GM19239 (cell line): ENCODE measurements at places on chromosomes 7 and 10.
A peak's percentile ranks its signal among the peaks of the same experiment; 100 is the strongest.

GRCh38 chr10:3784510-3785250 is at the start of gene KLF6:
Gene KLF6 (minus strand): TSS chr10:3785209. CDS start chr10:3785014, 195 bp downstream.
- peak; percentile 48 for DNase-seq

- DNase-seq = no peak
Observed at GRCh38 chr7:5659584-5659983, 121.9 kb downstream of the RNF216 start.

- no peak for DNase-seq
Observed at GRCh38 chr10:119536508-119537025, 6.0 kb downstream of the RGS10 start.

GRCh38 chr10:97336446-97336845 is 1.9 kb upstream of the FRAT2 start:
- no peak for DNase-seq

- DNase-seq = no peak
Observed at GRCh38 chr7:71285571-71286145, 153.7 kb downstream of the GALNT17 start.

DNA sequence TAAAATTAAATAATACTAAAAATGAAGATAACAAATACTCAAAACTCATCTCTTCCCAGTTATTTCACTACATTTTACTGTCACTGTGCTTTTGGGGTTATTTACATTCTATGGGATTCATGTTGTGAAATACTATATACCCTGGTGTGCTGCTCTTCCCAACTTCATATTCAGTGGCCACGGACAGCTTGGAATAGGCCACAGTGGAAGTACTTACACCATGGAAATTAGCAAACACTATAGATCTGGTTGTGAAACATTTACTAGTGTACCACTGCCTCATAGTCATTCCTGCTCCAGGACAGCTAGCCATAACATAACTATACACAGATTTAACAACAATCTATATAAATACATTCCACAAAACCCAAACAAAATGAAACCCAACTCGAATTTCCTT is 21.2 kb upstream of the KDM7A start:
- no peak for DNase-seq

DNA sequence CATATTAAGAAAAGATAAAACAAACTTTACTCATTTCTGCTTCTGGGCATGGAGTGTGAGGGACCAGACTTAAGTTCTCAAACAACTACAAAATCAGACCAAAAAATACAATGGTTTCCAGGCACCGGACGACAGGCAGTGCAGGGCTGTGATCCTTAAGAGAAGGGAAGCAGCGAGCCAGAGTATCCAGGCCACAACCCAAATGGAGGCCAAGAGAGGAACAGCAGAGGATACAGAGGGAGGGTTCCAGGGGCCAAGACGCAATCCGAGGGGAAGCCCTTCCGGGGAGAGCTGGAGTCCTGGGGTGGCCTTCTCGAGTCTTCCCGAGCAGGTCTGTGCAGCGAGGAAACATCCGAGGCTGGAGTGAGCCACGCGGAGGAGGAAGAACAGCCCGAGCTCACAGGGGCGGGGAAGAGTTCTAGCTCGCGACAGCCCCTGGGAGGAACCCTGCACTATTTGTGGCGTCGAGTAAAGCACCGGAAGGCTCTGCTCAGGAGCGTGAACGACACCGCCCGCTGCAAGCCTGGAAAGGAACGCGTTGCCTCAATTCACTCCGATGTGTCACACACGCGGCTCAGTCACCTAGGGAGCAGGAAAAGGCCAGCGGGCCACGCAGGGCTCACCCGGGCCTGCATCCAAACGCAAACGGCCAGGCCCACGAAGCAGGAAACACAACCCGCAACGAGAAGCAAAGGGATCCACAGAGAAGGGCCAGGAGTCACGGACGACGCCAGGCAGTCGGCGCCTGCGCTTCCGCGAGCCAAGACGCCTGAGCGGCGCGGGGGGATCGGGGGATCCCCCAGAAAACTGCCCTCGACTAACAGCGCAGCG is 933 bp upstream of the RNF32 start:
- DNase-seq = no peak

- DNase-seq = no peak
Observed at GRCh38 chr7:18647582-18647981, 152.0 kb downstream of the HDAC9 start.

- DNase-seq = no peak
Observed at GRCh38 chr10:129474642-129475041, 7.6 kb downstream of the MGMT start.

DNA sequence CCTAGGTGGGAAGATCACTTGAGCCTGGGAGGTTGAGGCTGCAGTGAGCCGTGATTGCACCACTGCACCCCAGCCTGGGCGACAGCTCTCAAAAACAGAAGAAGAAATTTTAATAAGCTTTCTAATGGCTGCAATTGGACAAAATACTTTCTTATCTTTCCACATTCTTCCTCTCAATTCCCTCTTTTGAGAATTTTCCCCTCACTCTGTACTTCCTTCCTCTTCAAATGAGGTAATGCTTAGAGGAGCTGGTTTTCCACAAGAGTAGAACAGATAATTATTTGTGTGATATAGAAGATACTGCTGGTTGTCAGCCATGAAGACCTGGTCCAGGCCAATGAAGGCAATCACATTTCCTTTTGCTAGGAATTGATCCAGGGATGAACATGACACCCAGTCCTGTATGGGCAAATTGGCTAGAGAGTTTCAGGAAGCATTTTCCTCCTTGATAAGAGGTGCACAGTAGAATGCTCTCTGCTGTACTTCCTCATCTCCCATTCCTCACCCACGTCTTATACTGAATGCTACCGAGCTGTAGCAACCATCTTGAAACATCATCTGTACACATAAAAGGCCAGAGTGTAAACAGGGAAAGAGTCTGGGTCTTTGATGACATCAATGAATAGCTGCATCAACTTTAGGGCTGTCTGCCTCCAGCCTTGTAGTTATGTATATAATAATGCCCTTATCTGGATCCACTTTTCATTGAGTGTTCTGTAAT is 103.9 kb downstream of the CDK6 start:
- no peak for DNase-seq

DNA sequence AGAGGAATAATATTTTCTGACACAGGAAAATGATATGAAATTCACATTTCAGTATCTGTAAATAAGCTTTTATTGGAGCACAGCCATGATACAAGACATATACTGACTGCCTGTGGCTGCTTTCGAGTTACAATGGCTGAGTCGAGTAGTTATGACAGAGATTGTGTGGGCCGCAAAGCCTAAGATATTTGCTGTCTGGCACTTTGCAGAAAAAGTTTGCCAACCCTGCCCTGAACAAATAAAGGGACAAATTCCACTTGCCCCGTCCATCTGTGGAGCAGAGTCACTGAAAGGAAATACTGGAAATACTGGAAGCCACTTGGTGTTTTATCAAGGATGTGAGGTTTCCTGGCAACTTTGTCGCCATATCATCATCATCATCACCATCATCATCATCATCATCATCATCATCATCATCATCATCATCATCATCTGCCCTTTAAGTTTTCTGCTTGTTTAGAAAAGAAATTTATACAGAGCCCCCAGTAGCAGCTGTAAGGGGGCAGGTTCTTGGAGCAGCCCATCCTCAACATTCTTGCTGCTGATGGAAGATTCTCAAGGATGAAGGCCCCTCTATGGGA is 85.8 kb downstream of the TCF7L2 start:
- DNase-seq = no peak

DNA sequence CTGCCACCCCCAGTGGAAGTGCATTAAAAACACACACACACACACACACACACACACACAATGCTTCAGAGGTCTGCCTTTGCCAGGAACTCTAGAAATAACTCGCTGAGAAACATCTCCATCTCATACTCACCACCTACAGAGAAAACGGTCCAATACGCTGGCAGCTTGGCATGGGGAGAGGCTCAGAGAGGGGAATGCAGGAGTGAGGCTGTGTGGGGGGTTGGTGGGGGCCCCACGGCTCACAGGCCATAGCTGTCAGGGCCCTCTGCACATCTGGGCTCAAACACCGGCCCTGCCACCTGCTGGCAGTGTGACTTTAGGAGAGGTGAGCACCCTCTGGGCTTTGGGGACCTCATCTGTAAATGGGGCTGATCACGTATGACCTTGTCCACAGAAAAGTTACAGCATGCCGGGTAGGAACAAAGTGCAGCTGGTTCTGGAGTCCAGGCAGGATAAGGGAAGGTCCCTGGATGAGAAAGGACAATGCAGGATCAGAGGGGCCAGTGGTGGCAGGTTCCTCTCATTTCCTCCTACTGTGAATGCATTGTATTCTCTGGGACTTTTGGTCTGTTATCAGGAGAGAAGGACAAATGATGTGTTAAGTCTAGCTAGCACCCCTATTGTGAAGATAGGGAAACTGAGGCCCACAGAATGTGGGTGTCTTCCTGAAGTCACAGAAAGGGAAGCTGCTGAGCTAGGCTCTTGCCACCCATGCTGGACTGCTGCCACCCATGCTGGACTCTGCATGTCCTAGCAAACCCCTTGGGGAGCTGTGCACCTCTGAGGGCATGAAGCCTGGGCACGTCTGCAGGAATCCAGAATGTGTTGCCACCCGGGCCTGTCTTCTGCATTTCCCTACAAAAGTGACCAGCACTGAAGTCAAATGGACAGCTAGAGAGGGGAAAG is 404.6 kb downstream of the RPS24 start:
- DNase-seq = no peak

DNA sequence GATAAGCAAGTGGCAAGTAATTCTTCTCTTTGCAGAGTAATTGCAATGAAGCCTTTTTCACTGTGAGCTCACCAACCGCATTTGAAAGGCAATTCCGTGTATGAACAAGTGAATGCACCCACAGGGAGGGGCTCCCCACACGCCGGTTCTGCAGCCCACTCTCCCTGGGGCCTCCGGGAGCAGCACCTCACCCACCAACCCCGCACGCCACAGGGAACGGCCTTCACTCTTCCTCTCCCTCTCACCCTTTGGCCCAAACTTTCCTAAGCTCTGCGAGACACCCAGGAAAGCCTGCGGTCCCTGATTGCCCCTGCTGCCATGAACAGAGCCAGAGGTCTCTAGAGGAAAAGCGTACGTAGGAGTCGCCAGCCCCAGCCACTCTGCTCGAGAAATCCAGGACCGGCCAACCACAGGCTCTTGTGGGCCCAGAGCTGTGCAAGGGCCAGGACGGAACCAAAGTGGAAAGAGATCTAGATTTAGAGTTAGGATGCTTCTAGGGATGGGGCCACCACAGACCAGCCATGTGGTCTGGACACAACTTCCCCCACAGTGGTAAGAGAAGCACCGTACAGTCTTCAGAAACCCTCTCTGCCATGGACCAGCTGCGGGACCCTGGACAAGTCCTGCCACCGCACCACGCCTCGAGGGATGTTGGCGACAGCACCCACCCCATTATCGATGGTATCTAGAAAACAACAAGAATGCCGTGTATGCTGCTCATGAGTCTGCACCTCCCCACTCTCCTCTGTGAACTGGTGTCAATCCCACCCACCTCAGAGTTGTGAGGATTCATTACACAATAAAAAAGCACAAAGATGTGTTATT is 3.6 kb downstream of the WDR86 start:
- no peak for DNase-seq

DNA sequence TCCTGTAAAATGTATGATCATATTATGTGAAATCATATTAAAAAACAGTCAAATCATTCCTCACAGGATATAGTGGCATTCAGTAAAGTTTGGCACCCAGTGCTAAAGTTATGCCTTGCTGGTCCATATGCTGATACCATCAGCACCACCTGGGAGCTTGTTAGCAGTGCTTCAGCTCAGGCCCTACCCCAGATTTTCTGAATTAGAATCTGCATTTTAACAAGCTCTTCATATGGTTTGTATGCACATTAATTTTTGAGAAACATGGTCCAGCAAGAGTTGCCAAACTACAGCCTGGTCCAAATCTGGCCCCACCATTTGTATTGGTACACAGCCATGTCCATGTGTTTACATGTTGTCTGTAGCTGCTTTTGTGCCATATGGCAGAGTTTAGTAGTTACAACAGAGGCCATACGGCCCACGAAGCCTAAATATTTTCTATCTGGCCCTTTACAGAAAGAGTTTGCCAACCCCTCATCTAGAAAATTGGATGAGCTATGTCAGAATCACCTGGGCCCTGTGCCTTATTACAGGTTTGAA is 30.1 kb downstream of the RAB18 start:
- no peak for DNase-seq

DNA sequence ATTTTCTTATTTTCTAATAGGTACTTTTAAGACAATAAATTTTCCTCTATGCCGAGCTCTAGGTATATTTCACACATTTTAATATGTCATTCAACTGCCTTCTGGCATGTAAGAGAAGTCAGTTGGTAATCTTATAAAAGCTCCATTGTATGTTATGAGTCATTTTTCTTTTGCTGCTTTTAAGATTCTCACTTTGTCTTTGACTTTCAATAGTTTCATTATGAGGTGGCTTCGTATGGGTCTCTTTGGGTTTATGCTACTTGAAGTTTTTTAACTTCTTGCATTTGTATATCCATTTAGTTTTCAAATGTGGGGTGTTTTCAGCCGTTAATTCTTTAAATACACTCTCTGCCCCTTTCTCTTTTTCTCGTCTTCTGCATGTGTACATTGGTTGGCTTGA is 80.5 kb downstream of the ABCA13 start:
- DNase-seq = peak; percentile 9

- no peak for DNase-seq
Observed at GRCh38 chr10:104035194-104036068, 50.2 kb downstream of the COL17A1 start.

DNA sequence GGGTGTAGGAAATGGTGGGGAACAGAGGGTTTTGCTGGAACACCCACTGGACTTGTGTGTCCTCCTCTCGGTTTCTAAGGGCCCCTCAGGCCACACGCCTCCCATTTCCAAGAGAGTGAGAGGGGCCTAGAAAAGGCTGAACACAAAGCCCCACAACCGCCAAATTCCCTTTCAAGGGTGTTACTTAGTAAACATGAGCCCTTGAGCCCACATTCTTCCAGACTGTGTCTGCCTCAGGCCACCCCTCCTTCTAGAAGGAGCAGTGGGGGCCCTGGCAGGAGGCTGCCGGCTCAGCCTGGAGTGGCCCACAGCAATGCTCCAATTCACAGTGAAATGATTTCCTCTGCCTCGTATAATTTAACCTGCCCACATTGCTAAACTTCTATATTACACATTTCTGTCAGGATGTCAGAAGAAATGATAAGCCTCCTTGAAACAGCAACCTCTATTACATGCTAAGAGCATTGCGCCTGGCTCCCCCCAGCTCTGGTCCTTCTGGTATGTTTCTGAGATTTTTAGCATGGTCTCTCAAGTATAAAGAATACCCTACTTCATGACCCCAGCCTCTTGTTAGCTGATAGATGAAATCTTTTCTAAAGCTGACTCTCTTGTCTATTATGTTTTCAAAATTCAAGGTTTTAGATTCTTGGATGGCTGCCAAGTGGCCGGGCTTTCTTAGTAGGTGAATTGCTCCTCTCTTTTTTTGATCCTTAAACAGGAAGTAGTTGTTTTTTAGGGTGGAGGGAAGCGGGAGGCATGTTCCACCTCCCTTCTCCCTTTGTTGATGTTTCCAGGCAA is 673.9 kb upstream of the GALNT17 start:
- DNase-seq = no peak

- no peak for DNase-seq
Observed at GRCh38 chr7:152486968-152487367, 51.2 kb upstream of the KMT2C start.

DNA sequence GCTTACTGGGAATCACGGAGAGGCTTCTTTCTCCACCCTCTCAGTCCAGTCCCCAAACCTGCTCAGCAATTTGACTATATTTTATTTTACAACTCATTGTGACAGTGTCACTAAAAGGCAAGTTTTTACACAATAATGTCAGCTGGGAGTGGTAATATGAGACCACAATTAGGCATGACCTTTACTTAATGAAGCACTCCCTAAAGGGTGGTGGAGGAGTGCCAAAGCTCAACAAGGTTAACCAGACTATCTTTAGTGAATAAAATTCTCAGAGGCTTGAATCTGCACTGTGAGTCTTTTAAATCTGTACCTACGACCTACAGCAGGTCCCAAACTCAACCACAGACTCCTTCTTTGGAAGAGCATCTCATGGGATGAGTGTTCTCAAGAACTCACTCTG is 215.6 kb downstream of the TAX1BP1 start:
- DNase-seq = no peak
